Central memory CD4-positive, alpha-beta T cell (primary cell): ENCODE measurements at places on chromosomes 2 and 18.

DNA sequence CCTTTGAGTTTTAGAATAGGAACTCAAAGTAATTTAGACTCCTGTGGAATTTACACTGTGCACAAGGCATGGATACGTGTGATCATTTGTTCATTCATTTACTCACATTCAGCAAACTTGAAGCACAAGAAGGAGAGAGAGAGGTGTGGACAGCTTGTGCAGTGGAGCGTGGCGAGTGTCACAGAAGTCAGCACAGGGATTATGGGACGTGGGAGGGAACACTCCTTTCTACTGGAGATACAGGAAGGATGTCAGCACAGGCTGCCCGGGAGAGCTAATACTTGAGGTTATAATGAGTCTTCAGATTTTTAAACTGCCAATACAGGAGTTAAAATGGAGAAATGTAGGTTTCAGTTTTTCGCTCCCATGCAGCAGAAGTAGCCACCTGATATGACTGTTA lies 7.0 kb downstream of the FAM228A start:
- DNase-seq, result no peak

DNA sequence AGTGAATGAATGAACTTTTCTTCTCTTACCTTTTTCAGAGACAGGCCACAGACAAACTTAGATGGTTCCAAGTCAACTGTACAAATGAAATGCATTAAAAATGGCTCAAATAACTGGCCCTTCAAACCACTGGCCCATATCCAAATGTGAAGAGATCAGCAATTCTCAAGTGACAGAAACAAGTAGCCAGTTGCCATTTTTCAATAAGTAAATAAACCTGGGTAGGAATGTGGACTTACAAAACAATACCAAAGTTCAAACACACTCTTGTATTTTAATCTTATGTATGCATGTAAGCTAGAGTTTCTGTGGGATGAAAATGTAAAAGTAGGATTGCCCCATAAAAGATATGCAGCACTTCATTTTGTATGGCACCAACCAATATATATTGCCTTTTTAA lies 129.2 kb downstream of the MEP1B start:
- no peak for DNase-seq

GRCh38 chr2:67650291-67651133 lies 253.4 kb downstream of the ETAA1 start:
- DNase-seq, result no peak

DNA sequence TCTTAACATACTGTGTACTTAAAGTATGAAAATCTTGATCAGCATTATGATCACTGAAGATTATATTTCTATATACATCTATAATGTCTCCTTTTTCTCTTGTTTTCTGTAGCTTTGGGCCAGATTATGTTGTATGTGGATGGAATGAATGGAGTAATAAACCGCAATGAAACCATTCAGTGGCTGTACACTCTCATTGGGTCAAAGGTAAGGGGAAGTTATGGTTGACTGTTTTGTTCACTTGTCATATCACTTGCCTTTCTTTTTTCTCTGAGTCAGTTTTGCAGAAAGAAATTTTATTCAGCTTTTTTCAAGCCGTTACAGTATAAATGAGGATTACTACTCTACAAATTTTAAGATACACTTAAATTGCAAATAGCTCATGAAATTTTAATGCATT lies 252.5 kb downstream of the TPGS2 start:
- no peak for DNase-seq

DNA sequence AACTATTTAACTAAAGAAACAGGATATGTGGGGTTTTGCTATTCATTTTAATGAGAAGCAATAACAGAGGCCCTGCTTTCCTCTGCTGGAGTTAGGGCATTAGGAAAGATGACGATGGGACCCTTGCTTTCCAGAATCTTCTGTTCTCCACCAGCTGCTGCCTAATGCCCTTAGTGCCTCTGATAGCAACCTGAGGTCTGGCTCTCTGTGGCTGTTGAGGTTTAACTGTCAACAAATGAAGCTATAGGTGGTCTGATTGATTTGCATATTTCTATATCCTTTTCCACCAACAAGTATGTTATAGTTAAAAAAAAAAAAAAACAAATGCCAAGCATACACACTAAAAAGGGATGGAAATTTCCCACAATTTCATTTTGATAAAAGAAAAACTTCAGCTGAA lies 115.1 kb upstream of the NCK2 start:
- no peak for DNase-seq

DNA sequence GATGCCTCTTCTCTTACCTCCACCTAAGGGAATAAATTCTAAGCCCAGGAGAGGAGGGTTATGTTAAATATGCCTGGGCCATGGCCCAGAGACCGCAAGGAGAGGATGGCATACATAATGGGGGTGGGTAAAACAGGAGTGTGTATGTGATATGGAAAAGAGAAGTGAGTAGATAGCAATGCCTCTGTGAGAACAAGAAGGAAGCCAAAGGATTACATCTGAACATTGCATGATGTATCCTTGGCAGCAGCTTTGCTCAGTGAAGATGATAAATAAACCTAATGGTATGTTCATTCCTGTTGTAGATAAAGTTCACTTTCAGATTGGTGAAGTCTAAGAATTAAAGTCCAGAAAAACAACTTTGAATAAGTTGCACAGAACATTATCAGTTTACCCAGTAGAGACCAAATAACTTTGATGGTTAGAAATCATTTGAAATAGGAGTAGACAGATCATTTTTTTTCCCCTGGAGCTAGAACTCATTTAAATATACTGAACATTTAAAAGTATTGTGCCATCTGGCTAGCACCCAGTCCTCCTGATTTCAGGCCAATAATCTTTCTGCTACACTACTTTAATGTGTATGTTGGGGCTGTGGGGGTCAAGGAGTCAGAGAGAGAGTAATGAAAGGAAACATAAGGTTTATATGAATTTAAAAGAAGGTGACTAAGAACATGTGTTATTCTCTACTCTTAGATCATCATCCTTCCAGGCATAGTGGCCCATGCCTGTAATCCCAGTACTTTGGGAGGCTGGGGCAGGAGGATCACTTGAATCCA lies 231.7 kb downstream of the PARD3B start:
- no peak for DNase-seq

DNA sequence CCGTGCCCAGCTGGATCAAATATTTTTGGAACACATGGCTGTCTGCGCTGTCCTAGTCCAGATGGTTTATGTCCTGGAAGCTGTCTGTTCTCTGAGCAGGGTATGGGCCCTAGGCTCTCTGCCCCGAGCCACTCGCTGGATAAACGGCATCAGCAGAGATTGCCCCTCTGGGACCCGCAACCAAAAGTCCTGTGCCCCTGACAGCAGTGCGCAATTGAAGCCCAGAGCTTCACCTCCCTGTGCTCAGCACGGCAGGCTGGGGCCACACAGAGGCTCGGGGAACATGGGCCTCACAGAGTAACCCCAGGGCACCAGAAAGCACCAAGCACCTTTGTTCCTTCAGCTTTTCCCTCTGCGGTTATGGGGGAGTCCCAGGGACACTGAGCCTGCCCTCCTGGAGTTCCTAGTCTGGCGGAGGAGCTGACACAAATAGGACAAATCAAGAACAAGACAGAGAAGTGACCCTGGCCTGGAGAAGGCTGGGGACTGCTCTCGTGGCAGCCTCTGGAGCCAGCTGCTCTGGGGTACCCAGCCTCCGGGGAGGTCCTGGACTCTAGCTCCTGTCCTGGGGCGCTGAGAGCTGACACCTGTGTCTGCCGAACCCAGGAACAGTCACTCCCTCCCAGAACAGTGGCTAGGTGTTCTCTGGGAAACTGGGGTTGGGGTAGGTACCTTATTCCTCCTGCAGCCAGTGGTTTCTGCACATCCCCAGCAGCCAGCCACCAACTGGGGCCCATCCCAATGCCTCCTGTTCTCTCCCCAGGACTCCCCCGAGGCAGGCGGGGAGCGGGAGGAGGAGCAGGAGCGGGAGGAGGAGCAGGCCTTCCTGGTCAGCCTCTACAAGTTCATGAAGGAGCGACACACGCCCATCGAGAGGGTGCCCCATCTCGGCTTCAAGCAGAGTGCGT lies 12.3 kb downstream of the ARID5A start:
- no peak for DNase-seq

DNA sequence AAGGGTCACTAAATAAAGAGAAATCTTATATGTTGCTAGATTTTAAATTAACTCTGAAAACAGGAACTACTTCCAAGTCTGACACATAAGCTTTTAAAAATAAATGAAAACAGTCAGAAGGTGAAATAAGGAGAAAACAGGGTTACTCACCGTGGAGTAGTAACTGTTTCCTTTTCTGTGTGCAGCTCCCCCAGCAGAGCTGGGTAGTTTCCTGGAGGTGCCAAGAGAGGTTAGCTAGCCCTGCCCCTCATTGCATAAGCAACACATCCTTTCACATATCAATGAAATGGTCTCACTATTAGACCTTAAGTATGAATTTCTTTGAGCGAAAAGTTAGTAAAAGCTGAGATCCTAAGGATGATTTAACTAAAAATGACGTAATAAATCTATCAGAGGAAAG lies 54.0 kb upstream of the GPR75 start:
- no peak for DNase-seq

DNA sequence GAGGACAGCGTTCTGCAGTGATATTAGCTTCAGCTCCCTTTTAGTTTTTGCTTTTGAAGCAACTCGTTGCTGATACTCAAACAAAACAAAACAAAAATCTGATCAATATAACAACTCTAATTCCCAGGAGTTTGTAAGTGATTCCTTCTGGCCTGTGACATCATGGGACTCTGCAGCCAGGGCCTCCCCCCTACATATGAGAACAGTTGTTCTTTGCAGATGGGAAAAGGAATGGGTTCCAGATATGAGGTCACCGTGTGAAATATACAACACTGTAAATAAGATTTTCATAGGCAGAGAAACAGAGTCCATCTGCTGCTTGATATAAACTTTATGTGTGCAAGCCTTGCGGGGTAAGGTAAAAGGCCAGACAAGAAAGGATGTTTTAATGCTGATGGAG lies 56.7 kb downstream of the DIS3L2 start:
- DNase-seq, result no peak

DNA sequence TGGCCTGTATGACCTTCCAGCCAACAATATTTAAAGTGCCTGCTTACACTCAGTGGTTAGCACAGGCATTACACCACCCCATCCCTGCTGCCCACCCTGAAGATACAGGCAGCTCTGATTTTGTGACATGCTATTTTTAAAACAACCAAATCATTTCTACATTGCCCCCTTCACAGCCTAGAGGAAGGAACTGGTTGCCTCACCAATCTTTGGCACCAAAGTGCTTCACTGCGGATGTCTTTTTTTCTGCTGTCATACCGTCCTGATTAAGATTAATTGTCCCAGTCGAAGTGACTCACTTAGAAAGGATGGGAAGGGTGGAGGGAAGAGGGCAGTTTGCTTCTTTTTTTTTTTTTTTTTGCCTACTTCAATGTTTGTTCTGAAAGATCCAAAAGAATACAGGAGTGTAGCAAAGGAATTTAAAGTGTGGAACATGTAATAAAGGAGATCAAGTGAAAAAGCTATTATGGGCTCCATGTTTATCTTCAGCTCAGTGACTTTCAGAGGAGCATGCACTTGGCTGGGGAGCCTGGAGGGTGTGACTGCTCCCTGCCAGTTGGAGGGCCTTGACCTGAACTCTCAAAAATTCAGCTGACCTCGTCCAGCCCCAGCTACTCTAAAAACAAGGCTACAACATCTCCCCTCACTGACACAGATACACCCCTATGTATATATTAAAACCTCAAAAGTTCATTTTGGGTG lies 501.1 kb upstream of the TNP1 start:
- no peak for DNase-seq

- DNase-seq, result no peak
These were observed 57.1 kb downstream of the TRIB2 start for GRCh38 chr2:12773586-12774394.

- DNase-seq, result no peak
These were observed 172.2 kb downstream of the SUCLG1 start for GRCh38 chr2:84286878-84287277.

DNA sequence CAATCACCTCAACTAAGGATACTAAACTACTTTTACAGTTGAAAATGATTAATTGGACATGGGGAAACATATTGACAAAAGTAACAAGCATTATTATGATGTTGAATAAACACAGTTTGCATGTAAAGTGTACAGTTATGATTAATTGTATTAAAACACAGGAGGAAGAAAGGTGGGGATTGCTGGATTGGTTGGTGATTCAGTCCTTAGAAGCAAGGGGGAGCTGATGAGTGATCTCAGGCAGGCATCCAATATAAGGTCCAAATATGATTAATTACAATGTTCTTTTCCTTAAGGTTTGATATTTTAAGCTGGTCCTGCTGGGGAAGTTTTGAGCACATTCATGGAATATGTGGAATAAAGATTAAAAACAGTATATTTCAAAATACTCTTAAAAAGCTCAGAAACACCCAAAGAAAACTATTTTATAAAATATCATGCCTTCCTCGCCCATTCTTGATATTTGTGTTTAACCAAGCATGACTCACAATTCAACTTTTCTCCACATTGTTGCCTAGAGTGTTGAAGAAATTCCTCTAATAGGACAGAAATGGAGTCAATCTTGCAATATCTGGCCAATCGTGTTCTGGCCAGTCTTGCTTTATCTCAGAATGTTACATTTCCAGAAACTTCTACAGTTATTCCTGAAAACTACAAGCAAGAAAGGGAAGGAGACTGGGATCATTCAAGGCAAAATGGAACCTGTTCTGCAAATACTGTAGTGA lies 268.2 kb downstream of the RPIA start:
- no peak for DNase-seq

GRCh38 chr2:855177-855576 lies 95.5 kb upstream of the SNTG2 start:
- DNase-seq, result peak; percentile 17

DNA sequence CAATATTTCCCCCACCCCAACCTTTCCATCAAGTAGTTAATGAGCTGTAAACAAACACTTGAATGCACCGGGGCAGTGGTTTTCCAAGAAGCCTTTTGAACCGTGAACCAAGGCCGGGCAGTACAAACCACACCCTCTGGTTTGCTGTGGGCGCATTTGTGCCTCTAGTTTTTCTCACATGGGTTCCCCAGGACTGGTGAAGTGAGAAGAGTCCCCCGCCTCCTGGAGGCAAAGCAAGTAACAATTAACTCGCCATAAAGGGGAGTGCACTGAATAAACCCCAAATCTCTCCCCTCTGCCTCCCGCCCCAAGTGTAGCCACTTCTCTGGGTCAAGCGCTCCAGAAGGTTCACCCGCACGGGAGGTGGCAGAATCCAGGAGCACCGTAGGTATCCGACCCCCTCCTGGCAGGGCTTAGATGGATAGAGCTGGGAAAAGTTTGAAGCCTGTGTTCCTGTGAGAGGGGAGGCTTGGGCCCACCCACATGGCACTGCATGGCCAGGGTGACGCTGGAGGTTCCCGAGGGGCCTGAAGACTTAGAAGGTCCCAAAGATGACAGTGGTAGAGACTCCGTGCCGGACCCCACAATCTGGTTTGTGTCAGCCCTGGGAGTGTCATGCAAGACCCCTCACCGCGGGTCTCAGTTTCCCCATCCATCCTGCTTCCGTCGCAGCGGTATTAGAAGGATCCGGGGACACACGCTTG lies 182.2 kb downstream of the SMAD2 start:
- DNase-seq, result no peak

- no peak for DNase-seq
These were observed 261.1 kb downstream of the GALNT13 start for GRCh38 chr2:154132827-154133226.

- DNase-seq, result no peak
These were observed 304.3 kb downstream of the HRH4 start for GRCh38 chr18:24764766-24765165.
